ENCODE measurements at places on chromosomes 4 and X.

GRCh38 chr4:43766648-43767047 is 682.0 kb downstream of the KCTD8 start:
- no peak for DNase-seq

DNA sequence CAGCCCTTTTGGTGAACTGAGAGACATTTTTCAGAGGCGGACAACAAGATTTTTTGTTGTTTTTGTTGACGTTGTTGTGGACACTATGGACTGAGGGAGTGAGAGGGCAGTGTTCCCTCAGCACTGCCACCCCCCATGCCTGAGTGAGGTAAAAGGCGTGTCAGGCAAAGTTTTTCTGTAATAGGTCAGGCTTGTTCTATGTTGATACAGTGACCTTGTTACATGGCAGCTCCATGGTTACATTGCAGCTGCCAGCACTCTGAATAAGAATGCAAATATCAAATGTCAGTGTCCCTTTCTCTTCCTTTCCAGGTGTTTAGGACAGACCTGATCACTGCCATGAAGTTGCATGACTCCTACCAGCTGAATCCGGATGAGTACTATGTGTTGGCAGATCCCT is 36.6 kb downstream of the JADE1 start:
- DNase-seq = no peak

DNA sequence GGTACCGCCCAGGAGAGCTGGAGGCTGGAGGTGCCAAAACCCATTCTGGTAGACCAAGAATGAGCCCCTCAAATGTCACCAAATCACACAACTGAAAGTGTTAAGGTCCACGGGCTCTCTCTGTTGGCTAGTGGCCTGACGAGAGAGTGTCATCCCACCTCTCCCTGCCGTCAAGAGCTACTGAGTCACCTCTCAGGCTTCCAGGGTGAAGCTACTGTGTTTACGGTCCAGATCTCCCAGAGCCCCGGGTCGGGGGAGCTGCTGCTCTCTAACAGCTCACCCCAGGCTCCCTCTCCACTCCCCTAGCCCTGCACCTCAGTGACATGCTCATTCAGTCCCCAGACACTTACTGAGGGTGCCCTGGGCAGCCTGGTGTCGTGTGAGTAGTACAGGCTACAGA is 59.2 kb downstream of the ADGRG2 start:
- no peak for DNase-seq

GRCh38 chrX:75096331-75096730 is 59.8 kb downstream of the ABCB7 start:
- no peak for DNase-seq

- DNase-seq = no peak
Observed at GRCh38 chr4:2159931-2160330, 82.0 kb downstream of the HAUS3 start.
